ENCODE measurements at places on chromosomes 7 and 10.

- DNase-seq: no peak
Measured at GRCh38 chr10:129568583-129569344, 101.7 kb downstream of the MGMT start.

- DNase-seq: no peak
Measured at GRCh38 chr10:7302930-7303557, 107.8 kb downstream of the SFMBT2 start.

DNA sequence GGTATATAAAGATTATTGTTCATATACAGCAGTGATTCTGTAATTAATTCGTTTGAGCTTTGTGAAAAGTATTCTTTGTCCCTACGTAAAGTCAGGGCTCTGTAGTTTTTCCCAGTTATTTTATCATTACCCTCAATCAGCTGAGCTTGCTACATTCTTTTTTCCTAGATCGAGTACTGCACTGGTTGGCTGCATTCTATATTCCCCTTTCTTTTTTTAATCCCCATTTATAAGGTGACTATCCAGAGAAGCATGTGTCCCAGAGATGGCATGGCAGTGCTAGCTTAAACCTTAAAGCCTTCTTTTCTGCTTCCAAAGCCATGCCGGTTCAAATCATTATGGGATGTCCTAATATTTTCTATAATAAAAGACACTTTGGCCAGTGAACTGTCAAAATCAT, 230.1 kb upstream of the CELF2 start:
- no peak for DNase-seq

DNA sequence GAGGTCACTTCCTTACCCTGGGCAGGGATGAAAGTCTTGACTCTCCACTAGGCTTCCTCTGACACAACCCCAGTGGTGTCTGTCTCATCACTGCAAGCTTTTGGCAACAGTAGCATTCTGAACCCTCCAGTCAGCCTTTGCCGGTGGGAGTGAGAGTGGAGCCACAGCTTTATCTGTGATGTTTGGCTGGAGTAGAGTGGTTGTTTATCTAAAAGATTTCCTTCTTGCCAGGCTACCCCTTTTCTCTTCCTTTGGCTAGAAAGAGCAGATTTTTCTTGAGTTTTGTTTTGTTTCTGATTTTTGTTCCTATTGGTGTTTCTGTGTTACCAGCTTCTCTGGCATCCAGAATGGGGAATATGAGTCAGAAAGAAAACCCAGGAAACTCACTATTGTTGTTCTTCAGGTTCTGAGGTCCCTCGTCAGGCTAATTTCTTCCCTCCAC, 98.9 kb upstream of the KIF5B start:
- no peak for DNase-seq

- no peak for DNase-seq
Measured at GRCh38 chr10:525565-526315, 163.7 kb downstream of the DIP2C start.

GRCh38 chr7:4856336-4857057, 5.3 kb downstream of the PAPOLB start:
- DNase-seq: no peak

DNA sequence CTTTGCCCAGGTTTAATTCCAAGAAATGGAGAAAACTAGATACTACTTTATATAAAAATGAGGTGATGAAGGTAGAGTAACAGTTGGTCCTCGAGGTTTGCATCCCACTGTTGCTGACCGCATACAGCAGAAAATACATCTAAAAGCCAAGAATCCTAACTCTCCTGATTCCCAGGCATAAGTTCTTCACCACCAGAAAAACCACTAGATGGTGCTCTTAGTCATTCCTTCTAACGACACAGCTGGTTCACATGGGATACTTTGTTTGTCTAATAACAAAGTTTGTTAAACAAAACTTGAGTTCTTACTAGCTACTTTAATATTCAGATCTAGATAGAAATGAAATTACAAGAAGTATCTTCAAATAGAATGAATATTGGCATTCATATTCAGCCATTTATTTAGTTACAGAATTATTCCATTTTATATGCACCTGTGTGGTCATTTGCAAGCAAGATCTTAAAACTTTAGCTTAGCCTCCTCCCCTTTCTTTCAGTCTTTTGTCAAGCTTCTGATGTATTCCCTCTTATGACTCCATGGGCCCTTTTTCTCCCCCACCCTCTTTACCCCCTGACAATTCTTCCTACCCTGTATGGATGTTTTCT, 54.1 kb upstream of the CYP26C1 start:
- peak; percentile 29 for DNase-seq

DNA sequence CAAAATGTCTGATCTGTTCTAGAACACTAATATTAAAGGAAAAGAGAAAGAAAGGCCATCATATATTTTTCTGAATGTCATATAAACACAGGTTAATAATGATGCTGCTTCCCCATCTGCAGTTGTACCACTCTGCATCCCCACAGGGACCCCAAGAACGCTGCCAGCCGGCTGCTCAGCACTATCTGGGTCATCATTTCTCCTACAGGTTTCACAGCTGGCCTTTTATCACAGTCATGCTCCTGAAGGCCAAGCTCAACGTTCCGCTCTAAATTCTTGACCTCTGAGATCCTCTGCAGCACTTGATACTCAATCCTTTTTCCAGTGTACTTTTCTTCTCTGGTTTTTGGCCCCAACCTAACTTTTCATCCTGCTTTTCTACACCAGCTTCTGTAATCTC, 4.8 kb downstream of the IDI1 start:
- no peak for DNase-seq

GRCh38 chr10:89421018-89421476, 6.7 kb downstream of the IFIT5 start:
- DNase-seq: no peak

DNA sequence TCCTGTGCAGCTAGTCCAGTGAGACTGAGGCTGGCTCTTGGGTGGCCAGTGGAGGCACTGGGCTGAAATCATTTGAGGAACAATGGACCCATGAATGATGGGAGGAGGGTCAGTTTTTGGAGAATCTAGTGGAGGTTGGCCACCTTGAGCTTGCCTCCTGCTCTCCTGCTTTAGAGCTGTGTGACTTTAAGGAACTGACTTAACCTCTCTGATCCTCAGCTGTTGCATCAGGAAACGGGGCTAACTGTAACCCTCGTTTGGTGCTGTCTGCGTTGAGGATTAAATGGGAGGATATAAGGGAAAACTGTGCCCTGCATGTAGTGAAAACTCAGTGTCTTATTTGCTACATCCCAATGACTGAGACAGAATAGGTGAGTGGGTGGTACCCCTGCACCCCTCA, 115.4 kb upstream of the PPIF start:
- no peak for DNase-seq

DNA sequence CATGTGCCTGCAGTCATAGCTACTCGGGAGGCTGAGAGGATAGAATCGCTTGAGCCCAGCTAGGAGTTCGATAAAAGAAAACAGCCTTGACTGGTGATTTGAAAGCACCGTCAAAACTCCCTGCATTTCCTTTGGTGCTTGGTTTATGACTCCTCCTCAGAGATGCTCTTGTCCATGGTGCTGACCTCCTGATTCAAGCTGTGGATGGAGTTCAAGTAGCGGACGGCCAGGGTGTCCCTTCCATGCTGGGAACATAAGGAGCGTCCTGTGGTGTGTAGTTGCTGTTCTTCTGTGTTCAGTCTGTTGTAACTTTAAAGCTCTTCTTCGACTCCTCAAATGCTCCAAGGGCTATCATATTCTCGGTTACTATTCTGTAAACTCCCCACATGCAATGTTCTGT, 382.5 kb upstream of the KIAA1217 start:
- peak; percentile 26 for DNase-seq

All from RPMI8226 (cell line).